ENCODE measurements at places on chromosomes 16 and 17. TPM values are rescaled to one million over a fixed set of nuclear protein-coding genes. Genes with fewer than 3 reads are reported as not detected.

Gene FBXW10
- total RNA-seq, result not detected

Gene CFAP52
- not detected for total RNA-seq

Gene RAMP2
- total RNA-seq, result not detected

Gene PRAC2
- total RNA-seq, result not detected

Gene PDILT
- not detected for total RNA-seq

Gene NPB
- total RNA-seq, result 0.47 TPM

- no peaks in the 10 kb centered on the region for H3K36me3 ChIP-seq
- DNase-seq, result no peak
- peaks cover 11% of the 10 kb centered on the region for H3K27me3 ChIP-seq
- H3K4me3 ChIP-seq, result no peak overlapping the region
Observed at GRCh38 chr17:8711291-8711690, 33.3 kb downstream of the CCDC42 start.

DNA sequence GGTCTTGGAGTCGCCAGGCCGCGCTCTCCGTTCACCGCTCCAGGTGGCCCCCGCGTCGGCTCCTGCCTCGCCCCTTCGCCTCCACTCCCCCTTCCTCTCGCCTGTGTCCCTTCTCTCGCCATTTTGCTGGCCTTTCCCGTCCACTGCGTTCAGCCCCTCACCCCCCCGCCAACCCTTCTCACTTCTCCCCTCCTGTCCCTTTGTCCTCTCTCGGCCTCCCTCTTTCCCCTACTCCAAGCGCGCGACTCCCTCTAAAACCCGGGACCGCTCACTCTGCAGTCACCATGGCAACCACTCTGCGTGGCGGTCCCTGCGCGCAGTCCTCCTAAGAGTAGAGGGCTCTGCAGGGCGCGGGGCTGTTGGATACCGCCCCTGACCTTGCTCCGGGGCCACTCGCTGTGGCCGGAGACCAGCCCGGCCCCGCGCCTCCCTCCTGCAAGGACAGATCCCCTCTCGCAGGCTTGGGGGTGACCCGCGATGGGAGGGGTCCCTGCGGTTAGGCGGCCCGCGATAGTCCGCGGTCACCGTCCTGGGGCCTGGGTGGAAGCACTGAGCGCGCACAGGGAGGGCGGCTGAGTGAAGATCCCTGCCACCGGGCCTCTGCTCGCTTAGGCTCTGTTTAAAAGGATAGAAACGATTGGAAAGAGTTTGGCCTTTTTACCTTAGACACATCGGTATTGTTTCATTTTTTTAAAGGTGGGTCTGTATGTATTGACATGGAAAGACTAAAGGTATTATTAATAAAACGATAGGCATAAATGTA, 454 bp downstream of the CCDC40 start:
- peaks cover 8% of the 10 kb centered on the region for H3K27me3 ChIP-seq
- peaks cover 14% of the 10 kb centered on the region for H3K4me1 ChIP-seq
- H3K36me3 ChIP-seq, result no peaks in the 10 kb centered on the region
- DNase-seq, result peak; percentile 43
- peak overlapping the region; percentile 97 for H3K4me3 ChIP-seq

GRCh38 chr17:27663936-27664605, 33.1 kb downstream of the LGALS9 start:
- no peaks in the 10 kb centered on the region for H3K27me3 ChIP-seq
- no peaks in the 10 kb centered on the region for H3K4me1 ChIP-seq
- no peaks in the 10 kb centered on the region for H3K36me3 ChIP-seq
- no peak overlapping the region for H3K27ac ChIP-seq
- H3K4me3 ChIP-seq, result no peak overlapping the region

- DNase-seq, result no peak
- no peak overlapping the region for H3K4me3 ChIP-seq
- peaks cover 29% of the 10 kb centered on the region for H3K27me3 ChIP-seq
- peaks cover 12% of the 10 kb centered on the region for H3K36me3 ChIP-seq
Observed at GRCh38 chr16:1992704-1993317, 3.0 kb downstream of the SYNGR3 start.

- H3K27me3 ChIP-seq, result no peaks in the 10 kb centered on the region
- no peaks in the 10 kb centered on the region for H3K4me1 ChIP-seq
- peaks cover 5% of the 10 kb centered on the region for H3K36me3 ChIP-seq
- no peak overlapping the region for H3K27ac ChIP-seq
- no peak overlapping the region for H3K4me3 ChIP-seq
- DNase-seq, result no peak
Observed at GRCh38 chr16:56793492-56793891, 63.6 kb downstream of the NUP93 start.

- peaks cover 2% of the 10 kb centered on the region for H3K4me1 ChIP-seq
- no peaks in the 10 kb centered on the region for H3K36me3 ChIP-seq
- peaks cover 21% of the 10 kb centered on the region for H3K27me3 ChIP-seq
- no peak overlapping the region for H3K4me3 ChIP-seq
Observed at GRCh38 chr17:77245162-77245926, 104.6 kb downstream of the SEC14L1 start.

Data from activated naive CD8-positive, alpha-beta T cell treated with anti-CD3 and anti-CD28 coated beads for 36 hours (primary cell).